Epithelial cell of proximal tubule (primary cell): ENCODE measurements at places on chromosomes 6 and 20. TPM values are rescaled to one million over a fixed set of nuclear protein-coding genes. Genes with fewer than 3 reads are reported as not detected.
A peak's percentile ranks its signal among the peaks of the same experiment; 100 is the strongest.

DNA sequence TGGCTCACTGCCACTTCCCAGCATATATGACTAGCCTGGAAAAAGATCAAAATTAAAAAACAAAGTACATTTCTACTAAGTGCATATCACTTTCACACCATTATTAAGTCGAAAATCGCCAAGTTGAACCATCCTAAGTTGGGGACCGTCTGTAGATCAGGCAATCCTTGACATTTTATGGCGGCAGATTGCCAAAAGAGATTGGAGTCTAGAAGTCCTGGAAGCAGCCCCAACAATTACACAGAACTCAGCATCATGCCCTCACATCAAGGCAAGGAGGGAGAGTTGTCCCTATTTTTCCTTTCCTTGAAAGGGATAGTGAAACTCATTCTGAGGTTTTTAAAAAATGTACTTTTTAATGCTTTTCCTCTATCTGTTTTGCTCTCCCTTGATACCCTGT lies 30.7 kb downstream of the SLC22A3 start:
- DNase-seq, result no peak

GRCh38 chr6:15058200-15059061 lies 187.4 kb upstream of the JARID2 start:
- DNase-seq, result no peak

DNA sequence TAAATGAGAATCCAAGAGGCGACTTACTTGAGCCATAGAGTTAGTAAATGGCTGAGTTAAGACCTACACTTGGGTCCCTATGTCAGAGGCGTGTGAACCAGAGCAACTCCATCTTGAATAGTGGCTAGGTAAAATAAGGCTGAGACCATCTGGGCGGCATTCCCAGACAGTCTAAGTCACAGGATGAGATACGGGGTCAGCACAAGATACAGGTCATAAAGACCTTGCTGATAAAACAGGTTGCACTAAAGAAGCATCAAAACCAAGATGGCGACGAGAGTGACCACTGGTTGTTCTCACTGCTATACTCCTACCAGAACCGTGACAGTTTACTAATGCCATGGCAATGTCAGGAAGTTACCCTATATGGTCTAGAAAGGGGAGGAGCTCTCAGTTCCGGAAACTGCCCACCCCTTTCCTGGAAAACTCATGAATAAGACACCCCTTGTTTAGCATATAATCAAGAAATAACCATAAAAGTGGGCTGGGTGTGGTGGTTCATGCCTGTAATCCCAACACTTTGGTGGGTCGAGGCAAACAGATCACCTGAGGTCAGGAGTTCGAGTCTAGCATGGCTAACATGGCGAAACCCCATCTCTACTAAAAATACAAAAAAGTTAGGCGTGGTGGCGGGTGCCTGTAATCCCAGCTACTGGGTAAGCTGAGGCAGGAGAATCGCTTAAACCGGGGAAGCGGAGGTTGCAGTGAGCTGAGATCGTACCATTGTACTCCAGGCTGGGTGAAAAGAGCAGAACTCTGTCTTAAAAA lies 43.9 kb upstream of the EEF1A1 start:
- no peak for DNase-seq

- DNase-seq, result peak; percentile 60
Observed at GRCh38 chr6:148231572-148231971, 111.1 kb upstream of the SASH1 start.

The OSTM1 gene
- total RNA-seq, result 15.0 and 19.1 TPM in 2 replicates

The TRAPPC3L gene
- not detected in 2 replicates for total RNA-seq

The CST5 gene
- not detected in 2 replicates for total RNA-seq

DNA sequence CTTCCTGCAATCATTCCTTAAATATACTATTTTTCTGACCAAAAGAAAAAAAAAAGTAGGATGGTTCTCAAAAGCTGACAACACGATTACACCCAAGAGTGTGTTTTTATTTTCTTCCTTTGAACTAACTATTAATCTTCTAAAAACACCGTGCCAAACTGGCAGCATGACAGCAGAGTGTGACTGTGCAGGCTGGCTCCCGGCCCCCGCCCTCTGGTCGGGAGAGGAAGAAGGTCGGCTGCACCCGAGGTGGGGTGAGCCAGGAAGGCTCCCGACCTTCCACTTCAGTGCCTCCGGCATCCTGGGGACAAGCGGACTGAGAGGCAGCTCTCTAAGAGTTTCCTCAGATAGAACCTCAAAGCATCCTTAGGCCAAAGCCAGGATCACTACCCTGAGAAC lies 29.2 kb downstream of the SLC22A23 start:
- DNase-seq, result no peak

DNA sequence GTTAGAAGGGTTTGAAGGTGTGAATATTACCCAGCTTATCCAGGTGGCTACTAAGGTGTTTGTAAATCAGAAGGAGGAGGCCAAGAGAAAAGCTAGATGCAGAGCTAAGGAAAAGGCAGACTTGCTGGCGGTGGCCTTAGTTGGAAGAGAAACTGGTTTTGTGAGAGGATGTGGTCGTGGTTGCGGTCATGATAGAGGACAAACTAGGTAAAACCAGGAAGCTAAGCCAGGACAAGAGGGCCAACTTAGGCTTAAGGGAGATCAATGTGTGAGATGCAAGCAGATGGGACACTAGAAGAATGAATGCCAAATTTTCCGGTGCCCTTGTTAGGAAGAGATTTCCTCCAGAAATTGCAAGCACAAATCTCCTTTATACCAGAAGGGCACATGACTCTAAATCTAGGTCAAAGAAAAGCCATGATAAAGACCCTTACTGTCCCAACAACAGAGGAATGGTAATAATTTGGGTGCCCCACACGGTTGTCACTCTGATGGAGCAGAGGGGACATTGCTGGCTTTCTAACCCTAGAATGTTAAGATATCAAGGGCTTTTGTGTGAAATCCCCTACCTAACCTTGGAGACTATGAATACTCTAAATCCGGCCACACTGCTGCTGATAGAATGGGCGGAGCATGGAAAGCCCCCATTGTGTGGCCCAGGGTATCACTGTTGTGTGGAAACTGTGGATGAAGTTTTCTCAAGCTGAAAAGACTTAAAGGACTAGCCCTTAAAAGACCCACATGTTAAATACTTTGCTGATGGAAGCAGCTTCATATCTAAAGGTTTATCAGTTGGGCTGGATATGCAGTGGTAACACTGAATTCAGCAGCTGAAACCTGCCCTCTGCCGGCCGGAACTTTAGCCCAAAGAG lies 7.8 kb downstream of the IL22RA2 start:
- no peak for DNase-seq

The NOX3 gene
- 0.07 TPM in 1 of 2 replicates, not detected in the other for total RNA-seq

- DNase-seq, result no peak
Observed at GRCh38 chr6:34152042-34152524, 6.2 kb upstream of the GRM4 start.

The ID4 gene
- total RNA-seq, result 7.0 and 17.8 TPM in 2 replicates

- no peak for DNase-seq
Observed at GRCh38 chr6:3431994-3432393, 24.9 kb downstream of the SLC22A23 start.

DNA sequence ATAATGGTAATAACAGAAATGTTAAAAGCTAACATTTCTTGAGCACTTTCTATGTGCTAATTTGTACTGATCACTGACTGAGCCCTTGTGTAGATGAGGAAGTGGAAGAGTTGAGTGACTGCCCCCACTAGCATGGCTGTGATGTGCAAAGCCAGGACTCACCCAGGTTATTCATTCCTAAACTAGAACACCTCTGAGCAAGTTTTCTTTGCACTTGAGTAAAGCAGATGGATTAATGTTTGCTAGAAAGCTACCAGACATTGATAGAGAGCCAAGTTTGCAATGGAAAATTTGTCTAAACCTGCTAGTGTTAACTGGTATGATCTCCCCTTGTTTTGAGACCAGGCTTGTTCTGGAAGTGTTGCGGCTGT lies 467.4 kb upstream of the PLCB4 start:
- peak; percentile 84 for DNase-seq

The PRRT1 gene
- total RNA-seq, result not detected in 2 replicates

DNA sequence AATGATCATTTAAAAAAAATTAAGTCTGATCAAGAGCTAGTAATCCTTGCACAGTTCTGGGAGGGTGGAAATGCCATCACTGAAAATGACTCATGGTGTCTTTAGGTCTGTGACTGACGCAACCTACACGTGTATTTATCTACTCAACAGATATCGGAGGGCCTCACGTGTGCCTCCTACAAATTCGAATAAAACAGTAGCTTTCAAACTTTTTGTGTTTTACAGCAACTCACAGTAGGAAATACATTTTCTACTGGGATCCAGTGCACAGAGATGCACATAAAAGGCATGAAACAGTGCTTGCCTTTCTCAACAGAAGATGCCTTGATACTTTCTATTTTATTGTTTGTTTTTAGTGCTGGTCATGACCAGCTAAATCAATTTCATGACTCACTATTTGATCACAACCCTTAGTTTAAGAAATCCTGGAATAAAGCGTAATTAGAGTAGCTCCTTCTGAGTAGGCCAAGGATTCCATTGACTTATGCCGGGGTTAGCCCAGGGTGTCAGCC lies 210.0 kb upstream of the SNX9 start:
- DNase-seq, result peak; percentile 29

The SLC4A11 gene
- total RNA-seq, result 3.6 and 5.1 TPM in 2 replicates

DNA sequence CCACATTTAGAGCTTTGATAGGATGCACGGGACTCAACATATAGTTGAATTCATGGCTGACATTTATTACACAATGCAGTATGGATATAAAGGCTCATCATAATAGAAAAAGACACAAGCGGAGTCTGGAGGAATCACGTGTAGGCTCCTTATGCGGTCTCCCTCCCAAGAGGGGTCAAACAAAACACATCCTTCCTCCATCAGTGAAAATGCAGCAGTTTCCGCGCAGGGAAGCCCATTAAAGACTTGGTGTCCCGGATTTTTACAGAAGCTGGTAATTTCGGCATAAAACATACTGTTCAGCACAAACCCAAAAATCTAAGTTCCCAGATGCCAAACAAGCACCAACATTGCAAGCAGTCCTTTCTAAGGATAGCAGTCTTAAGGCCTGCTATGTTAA lies 1.1 kb downstream of the USP45 start:
- no peak for DNase-seq

DNA sequence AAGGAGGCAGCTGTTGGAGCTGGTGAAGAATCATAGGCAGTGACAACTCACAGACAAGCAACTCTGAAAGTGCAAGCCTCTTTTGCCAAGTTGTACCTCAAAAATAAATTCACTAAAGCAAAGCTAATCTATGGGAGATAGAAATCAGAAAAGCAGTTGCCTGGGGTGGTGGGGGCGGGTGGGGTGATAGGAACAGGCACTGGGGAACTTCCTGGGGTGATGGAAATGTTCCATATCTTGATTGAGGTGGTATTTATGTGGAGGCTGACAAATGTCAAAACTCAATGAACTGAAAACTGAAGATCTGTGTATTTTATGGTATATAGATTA lies 52.4 kb downstream of the ATP9A start:
- DNase-seq, result no peak

DNA sequence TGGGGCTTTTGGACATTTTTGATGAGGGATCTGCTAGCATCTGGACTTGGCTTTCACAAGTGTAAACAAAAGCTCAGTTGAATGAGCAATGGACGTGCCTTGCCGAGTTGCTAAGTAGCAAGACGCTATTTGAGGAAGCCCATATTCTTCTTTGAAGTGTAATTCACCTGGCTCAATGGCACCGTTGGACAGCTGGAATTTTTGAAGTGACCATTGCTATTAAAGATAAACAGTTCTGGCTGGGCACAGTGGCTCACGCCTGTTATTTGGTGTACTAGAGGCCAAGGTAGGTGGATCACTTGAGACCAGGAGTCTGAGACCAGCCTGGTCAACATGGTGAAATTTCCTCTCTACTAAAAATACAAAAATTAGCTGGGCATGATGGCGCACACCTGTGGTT lies 88.8 kb upstream of the SOX4 start:
- DNase-seq, result no peak
